H4 (cell line): ENCODE measurements at places on chromosomes 5 and 9.

DNA sequence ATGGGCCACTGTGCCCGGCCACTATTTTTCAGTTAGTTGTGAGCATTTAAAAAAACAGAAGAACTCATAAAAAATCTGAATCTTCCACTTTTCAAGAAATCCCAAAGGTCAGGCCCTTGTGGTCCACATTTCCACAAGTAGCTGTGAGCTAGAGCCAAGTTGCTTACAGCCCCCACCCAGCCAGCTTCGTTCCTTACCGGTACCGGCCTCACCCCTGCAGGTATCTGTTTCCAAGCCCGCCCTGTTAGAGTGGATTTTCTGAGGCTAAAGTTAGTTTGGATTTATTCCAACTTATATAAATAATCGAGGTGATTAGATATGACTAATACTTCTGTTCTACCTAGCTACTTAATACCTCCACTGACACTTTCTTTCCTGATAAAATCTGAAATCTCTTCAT, 81.0 kb downstream of the F2RL2 start:
- DNase-seq, result no peak

- no peak for DNase-seq
These were observed 732.1 kb downstream of the MAT2B start for GRCh38 chr5:164237486-164237885.

DNA sequence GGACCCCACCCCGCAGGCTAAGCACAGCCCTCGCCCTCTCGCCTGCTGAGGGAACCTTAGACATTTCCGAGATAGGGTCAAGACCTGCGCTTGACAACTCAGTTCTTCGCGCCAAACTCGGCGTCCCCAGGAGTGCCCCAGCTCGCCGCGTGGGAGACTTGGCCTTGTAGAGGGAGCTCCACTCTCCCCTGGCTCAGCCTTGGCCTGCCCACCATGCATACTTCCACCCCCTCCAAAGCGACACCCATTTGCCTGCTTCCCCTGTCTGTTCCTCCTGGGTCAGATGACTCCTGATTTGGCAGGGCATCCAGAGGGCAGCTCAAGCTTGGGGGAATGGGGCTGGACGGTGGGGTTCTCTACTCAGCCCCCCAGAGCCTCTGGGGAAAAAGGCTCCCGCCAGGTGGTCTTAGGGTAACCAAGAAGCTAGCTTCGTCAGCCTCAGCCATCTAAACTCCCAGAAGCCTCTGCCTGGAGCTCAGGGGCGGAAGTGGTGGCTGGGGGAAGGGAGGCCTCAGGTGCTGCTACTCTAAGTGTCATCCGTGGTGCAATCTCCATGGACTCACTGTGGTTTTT, 560 bp downstream of the DOCK2 start:
- no peak for DNase-seq

GRCh38 chr5:104298518-104298917, 735.9 kb upstream of the NUDT12 start:
- DNase-seq, result no peak

- DNase-seq, result peak; percentile 55
These were observed 18.6 kb upstream of the ZNF366 start for GRCh38 chr5:72525816-72526215.

GRCh38 chr5:96285823-96286222, 147.2 kb downstream of the PCSK1 start:
- no peak for DNase-seq

- peak; percentile 89 for DNase-seq
These were observed 278.4 kb downstream of the NSG2 start for GRCh38 chr5:174323878-174324281.

- no peak for DNase-seq
These were observed 41.7 kb downstream of the RXRA start for GRCh38 chr9:134367791-134368490.

- peak; percentile 79 for DNase-seq
These were observed 179.0 kb upstream of the TNC start for GRCh38 chr9:115296831-115297565.

GRCh38 chr5:119313197-119313596, 42.6 kb upstream of the TNFAIP8 start:
- DNase-seq, result no peak

DNA sequence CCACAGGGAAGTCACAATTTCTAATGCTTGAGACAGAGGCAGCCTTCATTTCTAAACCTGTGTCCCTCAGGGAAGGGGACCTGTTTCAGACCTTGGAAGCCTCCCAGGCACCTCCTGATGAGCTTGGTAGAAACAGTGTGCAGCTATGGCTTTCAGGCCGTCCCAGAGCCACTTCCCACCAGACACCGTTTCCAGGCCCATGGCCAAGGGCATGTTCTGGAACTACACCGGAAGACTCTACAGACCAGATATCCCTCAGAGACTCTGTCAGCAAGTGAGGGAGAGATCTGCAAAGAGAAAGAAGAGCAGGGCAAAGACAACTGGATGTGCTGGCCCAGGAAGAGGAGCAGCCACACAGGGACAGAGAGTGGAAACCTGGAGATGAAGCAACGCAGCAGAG, 82.2 kb upstream of the HSPA9 start:
- DNase-seq, result no peak

GRCh38 chr5:143174714-143175398, 228.6 kb downstream of the NR3C1 start:
- DNase-seq, result no peak

DNA sequence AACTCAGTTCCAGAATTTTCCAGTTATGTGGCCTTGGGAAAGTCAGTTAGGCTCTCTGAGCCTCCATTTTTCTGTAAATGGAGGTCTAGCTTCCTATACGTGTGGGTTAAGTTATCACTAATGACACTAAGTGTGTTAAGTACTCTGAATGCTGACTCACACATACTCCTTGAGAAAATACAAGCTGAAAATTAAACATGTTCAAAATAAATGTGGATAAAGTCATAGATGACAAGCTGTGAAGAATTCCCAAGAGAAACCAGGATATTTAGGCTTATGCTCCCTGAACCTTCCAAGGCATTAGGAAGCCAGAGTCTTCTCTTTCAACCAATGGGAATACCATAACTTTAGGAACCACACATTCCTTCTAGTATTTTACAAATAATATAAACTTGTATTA, 58.1 kb downstream of the ABCA1 start:
- DNase-seq, result no peak

DNA sequence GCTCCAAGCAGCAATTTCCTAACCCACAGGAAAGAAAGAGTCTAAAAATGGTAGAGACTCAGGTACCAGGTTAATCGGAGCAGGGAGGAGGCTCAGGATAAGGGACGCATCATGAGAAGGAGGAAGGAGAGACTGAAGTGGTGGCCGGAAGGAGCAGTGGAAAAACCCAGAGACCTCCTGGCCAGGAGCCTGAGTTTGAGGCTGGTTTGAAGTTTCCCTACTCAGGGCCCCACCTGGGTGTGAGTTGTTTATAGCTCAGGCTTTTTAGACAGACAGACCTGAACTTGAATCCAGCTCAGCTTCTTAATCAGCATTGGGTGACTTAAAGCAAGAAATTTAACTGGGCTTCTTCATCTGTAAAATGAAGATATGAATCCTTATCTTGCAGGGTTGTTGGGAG, 11.9 kb upstream of the AQP7 start:
- DNase-seq, result no peak

DNA sequence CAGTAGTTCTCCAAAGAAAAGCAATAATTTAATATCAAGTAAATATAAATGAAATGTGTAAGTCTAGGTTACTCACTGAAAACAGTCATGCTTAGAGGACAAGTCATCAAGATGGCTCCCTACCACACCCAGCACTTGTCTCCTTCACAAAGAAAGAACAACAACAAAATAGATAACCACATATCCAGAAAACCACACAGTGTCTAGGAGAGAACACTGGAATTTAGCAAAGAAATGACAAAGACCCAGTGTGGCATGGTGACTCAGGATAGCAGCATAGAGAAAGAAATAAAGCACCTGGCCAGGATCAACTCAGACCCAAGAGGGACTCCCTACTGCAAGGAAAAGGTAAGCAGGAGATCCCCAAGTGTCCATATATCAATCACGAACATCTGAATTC, 356.2 kb downstream of the TMEM161B start:
- DNase-seq, result no peak

GRCh38 chr9:13942695-13943094, 371.2 kb downstream of the NFIB start:
- DNase-seq, result peak; percentile 78

DNA sequence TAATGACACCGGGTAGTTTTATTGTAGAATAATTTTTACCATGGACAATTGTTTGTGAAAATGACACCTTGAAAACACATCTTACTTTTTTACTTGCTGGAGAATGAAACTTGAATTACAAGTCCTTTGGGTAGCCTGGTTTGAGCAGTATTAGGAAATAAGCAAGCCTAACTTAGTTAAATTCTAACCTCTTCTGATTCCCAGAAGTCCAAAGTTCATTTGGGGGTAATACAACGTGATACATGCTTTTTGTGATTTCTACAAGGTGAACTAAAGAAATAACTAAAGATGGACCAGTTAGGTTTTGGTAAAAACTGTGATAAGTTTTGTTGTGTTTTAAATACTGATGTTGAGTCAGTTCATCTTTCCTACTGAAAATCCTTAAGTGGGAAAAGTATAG, 135.4 kb upstream of the DMRT1 start:
- no peak for DNase-seq

DNA sequence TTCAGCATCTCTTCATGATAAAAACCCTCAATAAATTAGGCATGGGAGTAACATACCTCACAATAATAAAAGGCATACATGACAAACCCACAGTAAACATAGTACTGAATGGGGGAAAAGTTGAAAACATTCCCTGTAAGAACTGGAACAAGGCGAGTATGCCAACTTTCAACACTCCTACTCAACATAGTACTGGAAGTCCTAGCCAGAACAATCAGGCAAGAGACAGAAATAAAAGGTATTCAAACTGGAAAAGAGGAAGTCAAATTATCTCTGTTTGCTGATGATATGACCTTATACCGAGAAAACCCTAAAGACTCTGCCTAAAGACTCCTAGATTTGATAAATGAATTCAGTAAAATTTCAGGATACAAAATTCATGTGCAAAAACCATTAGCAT, 167.6 kb downstream of the TMEM38B start:
- no peak for DNase-seq
